ENCODE measurements at places on chromosomes 4 and X. TPM values are rescaled to one million over a fixed set of nuclear protein-coding genes. Genes with fewer than 3 reads are reported as not detected.

Gene GSX2
- polyA plus RNA-seq = not detected

- no peak for DNase-seq
Observed at GRCh38 chrX:107766470-107767150, 9.0 kb downstream of the TSC22D3 start.

- DNase-seq = no peak
Observed at GRCh38 chrX:135596495-135596894, 76.0 kb downstream of the INTS6L start.

GRCh38 chrX:113651306-113651705, 810.7 kb upstream of the AMOT start:
- no peak for DNase-seq
